ENCODE measurements at places on chromosomes 1 and 21.
A peak's percentile ranks its signal among the peaks of the same experiment; 100 is the strongest.

DNA sequence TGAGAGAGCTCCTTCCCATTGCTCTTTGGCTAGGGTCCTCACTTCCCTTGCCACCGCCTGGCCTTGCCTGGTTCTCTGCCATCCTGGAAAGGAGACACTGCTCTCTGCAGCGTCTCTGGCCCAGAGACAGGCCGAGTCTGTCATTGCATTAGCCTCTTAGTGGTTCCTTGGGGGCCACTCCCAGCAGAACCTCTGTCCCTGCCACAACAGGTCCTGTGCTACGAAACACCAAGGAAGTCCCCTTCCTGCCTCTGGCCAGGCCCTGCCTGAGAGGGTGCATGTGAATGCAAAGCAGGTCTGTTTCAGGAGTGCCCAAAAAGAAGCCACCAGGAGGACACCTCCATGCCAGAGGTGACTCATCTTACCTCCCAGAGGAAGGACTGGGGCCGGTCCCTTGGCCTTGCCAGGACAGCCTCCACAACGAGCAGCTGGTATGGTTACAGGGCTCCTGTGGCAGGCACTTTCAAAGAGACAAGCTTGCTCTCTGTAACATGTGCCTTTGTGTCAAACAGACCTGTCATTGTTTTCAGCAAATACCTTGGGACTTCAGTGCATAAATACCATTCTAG, 59.6 kb downstream of the VPS26C start:
- DNase-seq: no peak

DNA sequence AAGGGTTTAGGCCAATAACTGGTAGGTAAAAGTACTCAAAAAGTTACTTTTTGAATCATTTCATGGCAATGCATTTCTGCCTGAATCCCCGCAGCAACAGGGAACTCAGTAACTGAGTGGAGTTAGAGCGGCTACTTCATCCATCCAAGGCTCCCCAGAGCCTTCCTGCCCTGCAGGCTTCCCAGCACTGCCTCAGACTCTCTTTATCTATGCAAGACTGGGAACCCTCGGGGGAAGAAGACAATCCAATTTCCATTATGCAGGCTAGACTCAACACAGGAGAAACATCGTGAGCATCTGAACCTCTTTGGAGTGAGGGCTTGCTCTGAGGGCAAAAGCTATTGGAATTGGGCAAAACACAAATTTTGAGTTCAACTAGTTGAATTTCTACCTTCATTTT, 23.1 kb downstream of the ZMYND12 start:
- DNase-seq: no peak

- DNase-seq: peak; percentile 91
Measured at GRCh38 chr1:100622037-100622436, 84.1 kb downstream of the GPR88 start.

DNA sequence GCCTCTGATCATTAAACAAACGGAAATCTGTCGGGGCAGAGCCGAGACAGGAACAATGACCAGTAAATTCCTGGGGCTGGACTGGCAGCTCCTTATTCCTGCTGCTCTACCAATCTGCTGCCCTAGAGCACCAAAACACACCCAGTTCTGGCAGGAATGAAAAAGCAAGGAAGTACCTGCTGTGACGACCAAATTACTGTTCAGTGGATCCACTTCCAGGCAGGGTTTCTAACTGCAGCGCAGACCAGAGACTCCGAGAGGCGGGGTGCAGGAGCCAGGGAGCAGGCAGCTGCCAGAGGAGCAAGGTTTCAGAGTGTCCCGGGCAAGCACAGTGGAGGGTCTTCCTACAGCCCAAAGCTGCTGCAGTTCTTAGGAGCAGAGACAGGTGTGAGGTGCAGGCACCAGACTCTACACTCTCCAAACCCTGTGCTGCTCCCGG, 32.4 kb downstream of the KANK4 start:
- no peak for DNase-seq

DNA sequence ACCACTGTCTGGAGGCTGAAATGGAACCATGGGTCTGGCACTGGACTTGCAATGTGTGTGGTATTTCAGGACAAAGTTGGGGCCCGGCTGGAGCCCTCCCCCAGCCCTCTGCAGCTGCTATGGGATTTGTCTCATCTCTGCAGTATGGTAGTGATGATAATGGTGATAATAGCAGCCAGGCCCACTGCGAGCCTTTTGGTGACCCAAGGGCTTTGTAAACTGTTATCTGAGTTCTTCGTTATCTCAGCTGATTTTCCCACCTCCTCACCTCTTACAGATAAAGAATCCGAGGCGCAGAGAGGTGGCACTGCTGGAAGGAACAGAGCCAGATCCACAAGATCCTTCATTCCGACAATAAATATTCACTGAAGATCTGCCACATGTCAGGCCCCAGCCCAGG, 11.7 kb upstream of the WNT4 start:
- DNase-seq: no peak

- DNase-seq: no peak
Measured at GRCh38 chr1:217363319-217363718, 267.6 kb downstream of the GPATCH2 start.

DNA sequence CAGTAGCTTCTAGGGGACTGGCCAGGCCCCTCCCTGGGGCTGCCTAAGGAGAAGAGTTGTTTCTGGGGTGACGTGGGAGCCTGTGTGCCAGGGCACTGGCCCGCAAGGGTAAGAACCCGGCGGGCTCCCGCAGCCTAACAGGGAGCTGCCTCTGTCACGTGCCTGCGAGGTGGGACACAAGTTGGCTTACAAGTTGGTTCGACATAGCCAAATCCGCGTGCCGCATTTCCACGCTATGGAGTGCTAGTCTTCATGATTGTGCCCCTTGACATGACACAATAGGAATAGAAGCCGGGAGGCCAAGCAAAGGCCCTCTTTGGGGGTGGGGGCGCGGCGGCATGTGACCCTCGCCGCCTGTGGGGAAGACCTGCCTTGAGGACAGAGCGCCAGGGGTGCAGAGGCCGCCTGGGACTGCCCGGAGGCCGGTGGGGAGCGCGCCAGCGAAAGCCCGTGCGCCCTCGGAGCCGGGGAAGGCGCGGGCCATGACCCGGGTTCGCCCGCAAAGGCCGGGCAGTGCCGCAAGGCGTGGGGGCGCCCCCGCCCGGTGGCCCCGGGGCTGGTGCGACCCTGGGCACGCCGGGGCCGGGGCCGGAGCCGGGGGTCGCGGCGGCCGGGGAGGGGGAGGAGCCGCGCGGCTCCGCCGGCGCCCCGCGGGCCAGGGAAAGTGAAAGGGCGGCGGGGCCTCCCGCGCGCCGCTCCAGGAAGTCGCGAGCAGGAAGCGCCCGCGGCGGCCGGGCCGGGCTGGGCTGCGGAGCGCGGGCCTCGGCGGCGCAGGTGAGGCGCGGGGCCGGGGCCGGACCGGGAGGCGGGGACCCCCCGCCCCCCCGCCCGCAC, at the start of gene SLC37A1:
Gene SLC37A1, plus strand, starts transcription at position 702 of the 834 bp plus-strand sequence. CDS start 4,603 bp downstream, outside the sequence.
- no peak for DNase-seq

GRCh38 chr1:41689558-41689981, 205.1 kb upstream of the EDN2 start:
- no peak for DNase-seq

DNA sequence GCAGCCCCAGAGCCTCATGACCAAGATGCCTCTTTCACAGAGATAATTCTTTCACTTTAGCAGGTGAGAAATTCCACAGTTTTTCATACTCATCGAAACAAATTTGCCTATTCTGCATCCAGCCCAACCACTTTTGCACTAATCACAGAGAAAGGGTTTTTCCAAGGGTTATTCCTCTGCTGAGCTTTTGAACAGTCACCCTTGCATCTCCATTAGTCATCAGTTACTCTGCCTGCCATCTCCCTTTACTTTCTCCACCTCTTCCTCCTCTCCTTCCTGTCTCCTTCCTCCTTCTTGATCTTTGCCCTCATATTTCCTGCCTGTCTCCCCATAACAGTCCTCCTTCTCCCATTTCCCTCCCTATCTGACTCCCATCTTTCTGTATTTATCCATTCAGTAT, 43.9 kb downstream of the FH start:
- no peak for DNase-seq

- DNase-seq: peak; percentile 22
Measured at GRCh38 chr1:187203257-187203656, 374.5 kb downstream of the PLA2G4A start.

DNA sequence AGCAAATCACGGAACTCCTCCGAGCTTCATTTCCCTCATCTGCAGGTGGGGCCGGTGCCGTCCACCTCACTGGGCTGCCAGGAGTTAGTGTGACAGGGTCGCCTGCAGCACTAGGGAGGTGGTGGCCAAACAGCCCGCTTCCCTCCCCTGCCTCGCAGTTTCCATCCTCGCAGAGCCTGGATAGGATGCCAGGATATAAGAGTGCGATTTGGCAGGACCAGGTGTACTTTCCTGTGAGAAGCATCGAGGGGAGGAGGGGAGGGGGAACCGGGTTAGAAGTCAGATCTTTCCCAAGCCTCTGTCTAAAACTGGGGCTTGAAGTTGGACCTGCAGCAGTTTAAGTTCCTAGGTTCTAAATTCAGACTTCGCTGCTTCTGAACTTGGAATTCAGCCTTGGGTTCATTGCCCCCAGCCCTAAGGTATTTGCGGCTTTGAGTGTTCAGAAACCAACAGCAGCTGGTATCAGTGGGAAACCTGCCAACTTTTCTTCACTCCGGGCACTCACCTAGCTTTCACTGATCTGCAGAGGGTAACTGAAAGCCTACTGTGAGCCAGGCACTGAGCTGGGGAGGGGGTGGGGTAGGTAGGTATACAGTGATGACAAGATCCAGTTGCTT, 1.7 kb upstream of the JUN start:
- DNase-seq: no peak

DNA sequence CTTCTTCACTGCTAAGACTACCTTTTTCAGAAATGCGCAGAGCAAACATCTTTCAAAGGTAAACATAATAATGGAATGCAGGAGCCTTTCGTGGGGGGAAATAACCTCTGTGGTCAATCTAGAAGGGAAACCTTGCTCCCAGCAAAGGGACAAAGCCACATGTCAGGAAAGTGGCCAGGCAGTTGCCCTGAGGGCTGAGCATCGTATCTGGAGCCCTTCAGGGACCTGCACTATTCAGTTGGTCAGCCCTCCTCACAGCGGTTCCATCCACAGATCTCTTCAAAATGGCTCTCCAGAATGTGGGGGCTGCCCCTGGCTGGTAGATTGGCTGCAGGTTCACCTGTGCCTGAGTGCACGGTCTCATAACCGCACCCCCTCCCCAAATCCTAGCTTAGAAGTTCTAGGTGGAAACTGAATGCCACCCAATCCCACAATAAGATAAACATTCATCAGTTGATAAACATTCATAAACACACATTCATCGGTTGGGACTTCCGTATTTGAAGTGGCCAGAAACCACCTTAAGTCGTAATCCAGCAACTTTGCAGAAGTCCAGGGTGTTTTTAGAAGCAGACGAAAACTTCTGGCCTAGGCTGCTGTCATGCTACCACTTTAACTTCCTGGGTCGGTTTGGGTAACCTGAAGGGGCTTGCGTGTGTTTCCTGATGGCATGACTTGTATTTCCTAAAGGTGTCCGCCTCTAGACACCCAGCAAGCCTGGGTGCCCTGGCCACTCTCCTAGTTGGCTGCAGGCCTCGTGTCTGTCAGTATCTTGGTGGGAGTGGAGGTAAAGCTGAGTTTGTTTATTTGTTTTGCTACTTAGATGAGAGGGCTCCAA, 50.5 kb downstream of the RASSF5 start:
- no peak for DNase-seq

DNA sequence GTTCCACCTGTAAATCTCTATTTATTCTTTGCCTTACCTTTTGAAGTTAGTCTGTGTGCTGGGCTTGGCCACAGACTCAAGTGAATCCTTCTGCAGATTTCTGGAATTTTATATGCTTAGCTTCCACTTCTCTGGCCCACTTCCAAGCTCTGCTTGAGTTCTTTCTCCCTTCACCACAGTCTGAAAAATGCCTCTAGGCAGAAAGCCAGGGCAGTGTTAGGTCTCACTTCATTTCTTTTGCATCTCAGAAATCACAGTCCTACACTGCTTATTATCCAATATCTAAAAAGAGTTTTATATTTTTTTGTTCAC, 48.9 kb downstream of the INKA2 start:
- DNase-seq: peak; percentile 100

DNA sequence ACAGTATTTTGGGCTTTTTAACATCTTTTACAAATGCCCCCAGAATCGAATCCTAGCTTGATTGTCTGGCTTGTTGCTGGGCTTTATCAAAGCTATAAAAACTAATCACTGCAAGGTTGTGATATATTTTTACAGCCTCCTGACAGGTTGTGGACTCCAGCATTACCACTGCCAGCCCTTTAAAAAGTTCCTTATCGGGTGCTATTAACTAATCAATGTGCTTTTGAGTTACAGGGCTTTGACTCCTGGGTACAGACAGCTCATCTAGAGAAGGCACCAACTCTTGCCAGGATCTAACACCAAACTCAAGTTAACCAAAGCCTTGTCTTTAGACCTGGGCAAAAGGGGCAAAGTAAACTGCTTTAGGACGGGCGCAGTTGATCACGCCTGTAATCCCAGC, 16.6 kb downstream of the GON4L start:
- no peak for DNase-seq

GRCh38 chr1:91725989-91726721, 159.8 kb downstream of the TGFBR3 start:
- DNase-seq: peak; percentile 77

DNA sequence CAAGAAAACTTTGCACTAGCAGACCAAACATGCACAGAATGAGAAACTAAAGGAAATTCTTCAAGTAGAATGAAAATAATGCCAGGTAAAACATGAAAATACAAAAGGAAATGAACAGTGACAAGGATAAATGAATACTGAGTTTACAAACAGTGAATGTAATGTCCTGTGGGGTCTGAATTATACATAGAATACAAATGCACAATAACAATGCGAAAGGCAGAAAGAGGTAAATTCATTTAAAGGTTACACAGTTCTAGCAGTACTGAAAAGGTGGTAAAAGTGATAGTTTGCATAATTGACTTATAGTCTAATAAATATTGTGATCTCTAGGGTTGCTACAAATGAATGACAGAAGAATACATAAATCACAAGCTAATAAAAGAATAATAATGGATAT, 12.9 kb downstream of the CD55 start:
- DNase-seq: no peak

- no peak for DNase-seq
Measured at GRCh38 chr21:41064334-41064791, 103.6 kb upstream of the BACE2 start.

DNA sequence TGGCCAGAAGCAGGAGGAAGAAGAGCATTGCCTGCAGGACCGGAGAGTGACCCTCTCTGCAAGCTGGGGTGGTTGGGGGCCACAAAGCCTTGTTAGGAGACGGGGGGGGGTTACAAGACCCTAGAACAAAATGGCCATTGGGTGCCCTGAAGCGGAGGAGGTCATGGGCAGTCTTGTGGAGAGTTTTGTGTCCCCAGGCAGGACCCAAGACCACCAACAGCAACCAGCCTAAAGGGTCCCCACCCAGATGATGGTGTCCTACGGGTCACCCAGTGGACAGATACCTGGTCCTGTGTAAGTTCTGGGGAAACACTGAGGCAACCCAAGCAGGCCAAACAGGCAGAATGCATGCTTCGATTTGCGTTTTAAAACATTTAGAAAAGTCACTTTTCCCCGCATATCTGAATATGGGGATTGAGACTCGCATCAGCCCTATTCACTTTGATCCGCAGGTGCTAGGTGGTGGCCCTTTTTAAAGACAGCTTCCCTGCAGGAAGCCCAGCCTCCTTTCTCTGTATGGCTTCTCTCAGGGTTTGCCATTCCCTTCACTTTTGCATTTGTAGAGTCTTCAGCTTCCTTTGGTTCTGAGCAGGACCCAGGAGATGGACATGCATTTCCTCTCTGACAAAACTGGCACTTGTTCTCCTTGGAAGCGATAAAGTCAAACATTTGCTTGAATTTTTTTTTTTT, 21.1 kb downstream of the GNG4 start:
- DNase-seq: no peak

Measured in astrocyte of the cerebellum (primary cell).